Stimulated activated CD4-positive, alpha-beta T cell treated with anti-CD3 and anti-CD28 coated beads, TNF-alpha, amount 100 ng/mL, for 1 hour (primary cell): ENCODE measurements at places on chromosomes 2 and 18.

GRCh38 chr2:126543081-126543480 is 112.9 kb upstream of the GYPC start:
- DNase-seq = no peak

DNA sequence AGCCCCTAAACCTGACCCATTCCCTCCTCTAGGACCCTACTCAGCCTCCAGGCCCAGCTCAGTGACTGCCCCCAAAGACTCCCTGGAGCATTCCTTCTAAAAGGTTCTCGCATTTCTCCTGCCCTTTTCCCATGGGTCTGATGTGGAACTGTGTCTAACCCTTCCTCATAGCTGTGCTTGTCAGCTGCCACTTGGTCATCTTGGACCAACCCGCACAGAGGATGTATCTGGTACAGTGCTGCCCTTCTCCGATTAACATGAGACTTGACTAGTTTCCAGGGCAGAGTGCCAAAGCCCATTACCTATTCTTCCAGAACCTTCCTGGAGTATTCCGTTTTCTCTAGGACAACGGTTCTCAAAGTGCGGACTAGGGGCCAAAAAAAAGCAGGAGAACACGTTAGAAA is 518 bp upstream of the NFU1 start:
- DNase-seq = no peak

GRCh38 chr2:177812713-177813396 is 259.7 kb downstream of the PDE11A start:
- no peak for DNase-seq

DNA sequence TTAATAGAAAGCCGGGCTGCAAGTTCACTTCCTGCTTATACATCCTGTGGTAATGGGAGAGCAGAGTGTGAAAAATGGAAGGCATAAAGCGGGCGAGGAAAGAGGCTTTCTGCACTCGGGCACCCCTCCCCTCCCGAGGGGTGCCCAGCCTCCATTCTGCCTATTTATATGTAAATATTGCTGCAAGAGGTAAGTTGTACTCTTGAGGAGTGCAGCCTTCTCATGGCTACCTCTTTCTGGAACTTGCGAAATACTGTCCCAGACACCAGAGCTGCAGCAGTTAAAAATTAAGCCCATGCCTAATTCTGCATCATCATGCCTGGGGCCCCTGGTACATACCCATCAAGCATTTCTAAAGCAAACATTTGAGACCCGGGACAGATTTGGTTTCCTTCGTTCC is 156.0 kb downstream of the GBX2 start:
- DNase-seq = no peak

GRCh38 chr18:63085611-63086010 is 234.0 kb downstream of the BCL2 start:
- no peak for DNase-seq

GRCh38 chr2:118903551-118904479 is 38.2 kb upstream of the MARCO start:
- no peak for DNase-seq

DNA sequence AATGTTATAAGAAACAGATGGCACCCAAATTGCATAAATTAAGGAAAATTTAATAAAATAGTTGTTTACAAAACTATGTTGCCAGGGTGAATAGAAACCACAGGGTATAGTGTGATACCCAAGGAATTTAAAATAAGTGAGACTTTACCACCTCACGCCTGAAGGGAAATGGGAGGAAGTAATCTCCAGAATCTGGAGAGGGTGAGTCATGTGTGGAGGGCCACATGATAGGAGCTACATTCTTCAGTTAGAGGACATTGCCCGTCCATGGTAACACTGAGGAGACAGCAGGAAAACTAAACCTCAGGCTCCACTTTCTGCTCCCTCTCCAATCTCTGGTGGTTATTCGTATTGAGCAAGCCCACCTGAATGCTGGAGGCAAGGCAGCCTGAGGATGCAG is 97.2 kb upstream of the NXPH2 start:
- no peak for DNase-seq

DNA sequence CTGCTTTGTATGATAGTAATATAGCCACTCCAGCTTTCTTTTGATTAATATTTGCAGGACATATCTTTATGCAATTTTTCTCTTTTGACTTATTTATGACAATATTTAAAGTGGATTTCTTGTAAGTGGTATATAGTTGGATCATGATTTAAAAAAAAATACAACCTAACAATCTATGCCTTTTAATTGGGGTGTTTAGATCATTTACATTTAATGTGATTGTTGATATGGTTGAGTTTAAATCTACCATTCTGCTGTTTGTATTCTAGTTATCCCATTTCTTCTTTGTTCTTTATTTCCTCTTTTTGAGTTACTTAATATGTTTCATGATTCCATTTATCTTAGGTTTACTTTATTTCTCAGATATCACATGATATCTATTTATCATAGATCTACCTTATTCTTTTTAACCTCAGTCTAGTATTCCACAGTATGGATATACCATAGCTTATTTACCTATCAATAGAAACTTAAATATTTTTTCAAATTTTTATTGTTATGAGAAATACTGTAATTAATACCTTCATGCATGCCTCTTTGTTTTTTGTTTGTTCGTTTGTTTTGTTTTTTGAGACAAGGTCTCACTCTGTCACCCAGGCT is 19.3 kb upstream of the CIB4 start:
- no peak for DNase-seq

- no peak for DNase-seq
These were observed 13.4 kb upstream of the IL1B start for GRCh38 chr2:112849956-112850355.

DNA sequence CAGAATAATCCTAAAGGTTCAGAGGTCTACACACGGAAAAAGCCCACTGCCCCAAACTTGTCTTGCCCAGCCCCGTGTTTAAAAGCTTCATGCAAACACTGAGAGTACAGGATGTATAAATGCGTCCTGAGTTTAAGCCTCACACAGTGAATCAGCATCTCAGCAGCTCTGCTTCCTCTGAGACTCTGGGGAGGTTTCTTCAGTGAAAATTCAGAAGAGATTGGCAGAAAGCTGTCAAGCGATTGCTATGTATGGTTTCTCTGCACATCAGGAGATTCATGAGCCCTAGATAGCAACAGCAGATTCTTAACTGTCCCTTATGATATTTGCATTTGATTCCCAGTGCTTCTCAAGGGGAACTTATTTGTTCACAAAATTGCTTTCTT is 27.1 kb downstream of the CRACDL start:
- no peak for DNase-seq

- no peak for DNase-seq
These were observed 100.8 kb upstream of the KCTD1 start for GRCh38 chr18:26649193-26649543.

GRCh38 chr2:152497481-152498052 is 162.6 kb downstream of the FMNL2 start:
- DNase-seq = no peak

DNA sequence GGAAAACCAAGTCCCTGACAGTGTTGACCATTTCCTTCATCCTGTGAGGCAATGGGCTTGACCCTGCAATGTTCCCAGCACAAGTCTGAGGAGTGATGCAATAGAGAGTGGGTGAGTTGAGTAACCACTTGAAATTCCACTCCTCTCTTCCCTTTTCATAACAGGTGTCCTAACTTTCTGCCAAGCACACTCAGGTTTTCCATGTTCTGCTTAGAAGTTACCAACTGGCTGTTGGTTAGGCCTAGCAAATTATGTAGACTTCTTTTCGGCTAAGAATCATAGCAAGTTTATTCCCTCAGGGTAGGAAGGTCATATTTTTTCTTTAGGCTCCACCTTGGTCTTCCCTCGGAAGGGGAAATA is 11.5 kb downstream of the GNLY start:
- DNase-seq = no peak

DNA sequence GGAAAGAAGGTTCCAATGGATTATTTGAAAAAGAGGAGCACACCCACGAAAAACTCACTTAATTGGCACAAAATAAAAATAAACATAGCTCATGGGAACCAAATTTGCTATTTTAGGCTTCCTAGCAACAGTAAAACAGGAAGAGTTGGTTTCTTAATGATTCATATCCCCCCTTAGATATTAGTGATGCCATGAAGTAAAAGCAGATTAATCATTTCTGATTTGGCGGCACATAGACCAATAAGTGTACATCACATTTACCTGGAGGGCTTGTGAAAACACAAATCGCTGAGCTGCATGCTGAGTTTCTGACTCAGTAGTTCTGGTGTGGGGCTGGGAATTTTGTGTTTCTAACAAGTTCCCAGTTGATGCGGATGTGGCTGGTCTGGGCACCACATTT is 260.4 kb downstream of the SLC4A3 start:
- no peak for DNase-seq

- no peak for DNase-seq
These were observed 51.8 kb upstream of the DNAJC10 start for GRCh38 chr2:182664212-182664611.

DNA sequence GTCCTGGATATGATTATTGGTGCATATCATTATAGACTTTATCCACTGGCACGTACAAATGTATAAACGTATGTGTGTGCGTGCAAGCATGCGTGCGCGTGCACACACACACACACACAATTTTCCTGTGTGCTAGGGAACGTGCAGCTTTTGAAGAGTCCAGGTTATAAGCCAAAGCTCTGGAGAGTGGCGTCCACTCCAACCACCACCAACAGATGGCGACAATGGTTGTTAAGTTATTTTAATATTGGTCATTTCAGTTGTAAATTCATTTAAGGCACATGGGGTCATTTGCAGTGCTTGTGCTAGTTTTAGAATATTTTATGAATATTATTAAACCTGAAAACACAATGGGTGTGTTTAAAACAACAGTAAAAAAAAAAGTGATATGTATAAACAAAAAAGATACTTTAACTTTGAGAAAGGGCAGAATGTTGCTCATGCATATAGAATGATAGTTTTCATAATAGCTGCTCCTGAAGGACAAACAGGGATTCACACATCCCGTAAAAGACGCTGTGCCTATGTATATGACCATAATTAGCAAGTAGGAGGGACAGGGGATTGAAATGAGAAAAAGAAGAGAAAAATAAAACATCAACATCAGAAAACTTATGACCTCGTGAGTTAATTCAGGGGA is 124.2 kb upstream of the ITGB6 start:
- DNase-seq = no peak

- DNase-seq = no peak
These were observed 262.6 kb upstream of the HDAC4 start for GRCh38 chr2:239663364-239663924.

- DNase-seq = no peak
These were observed 20.1 kb downstream of the TPGS2 start for GRCh38 chr18:36808681-36809080.

- DNase-seq = no peak
These were observed 273.6 kb upstream of the NCKAP5 start for GRCh38 chr2:133841900-133842299.

DNA sequence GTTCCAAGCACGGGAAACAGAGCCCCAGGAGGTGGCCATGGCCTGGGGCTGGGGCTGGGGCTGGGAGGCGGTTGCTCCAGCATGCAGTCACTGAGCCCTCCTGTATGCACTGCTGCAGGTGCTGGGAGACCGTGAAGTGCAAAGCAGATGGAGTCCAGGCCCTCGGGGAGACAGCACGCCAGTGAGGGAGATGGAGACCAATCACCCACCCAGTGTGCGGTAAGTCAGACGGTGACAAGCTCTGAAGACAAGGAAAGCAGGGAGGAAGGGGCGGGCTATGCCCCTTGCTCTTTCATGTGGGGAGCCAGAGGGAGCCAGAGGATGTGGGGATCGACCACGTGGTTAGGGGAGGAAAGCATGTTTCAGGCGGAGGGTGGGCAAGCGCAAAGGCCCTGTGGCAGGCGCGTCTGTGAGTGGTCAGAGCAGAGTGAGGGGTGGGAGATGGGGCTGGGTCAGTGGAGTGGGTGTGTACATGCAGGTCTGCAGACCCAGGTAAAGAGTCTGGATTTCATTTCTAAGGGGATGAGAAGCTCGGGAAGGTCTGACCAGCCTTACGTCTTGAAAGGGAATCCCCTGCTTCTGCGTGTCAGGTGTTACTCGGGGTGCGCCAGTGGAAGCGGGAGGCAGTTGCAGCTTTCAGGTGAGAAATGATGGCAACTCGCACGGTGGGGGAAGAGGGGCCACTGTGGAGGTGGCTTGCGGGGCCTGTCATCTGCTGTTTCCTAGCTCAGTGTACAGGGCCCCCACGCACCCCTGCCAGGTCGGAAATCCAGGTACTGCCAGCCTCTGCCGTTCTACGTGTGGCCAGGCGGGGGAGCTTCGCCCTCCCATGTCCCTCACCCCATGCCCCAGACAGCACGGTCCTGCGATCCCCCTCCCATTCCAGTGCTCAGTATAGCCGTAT is 19.4 kb downstream of the RRM2 start:
- DNase-seq = no peak

GRCh38 chr2:216195565-216196029 is 86.4 kb downstream of the XRCC5 start:
- no peak for DNase-seq

DNA sequence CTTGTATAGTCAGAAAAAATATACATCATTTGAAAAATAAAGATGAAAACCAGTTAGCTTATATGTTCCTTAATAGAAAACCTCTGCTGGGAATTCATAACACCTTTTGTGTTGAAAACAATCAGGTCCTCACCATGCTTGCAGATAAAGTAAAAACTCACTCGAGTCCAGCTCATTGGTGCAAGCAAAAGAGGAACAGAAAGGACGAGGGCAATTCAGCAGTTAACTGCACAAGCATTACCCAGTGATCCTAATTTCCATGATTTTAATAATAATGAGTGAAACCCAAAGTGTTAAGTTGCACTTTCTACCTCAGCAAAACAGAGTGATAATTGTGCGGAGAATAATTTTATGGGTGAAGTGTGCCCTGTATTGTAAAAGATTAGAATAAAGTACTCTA is 839.9 kb downstream of the BCL11A start:
- no peak for DNase-seq

DNA sequence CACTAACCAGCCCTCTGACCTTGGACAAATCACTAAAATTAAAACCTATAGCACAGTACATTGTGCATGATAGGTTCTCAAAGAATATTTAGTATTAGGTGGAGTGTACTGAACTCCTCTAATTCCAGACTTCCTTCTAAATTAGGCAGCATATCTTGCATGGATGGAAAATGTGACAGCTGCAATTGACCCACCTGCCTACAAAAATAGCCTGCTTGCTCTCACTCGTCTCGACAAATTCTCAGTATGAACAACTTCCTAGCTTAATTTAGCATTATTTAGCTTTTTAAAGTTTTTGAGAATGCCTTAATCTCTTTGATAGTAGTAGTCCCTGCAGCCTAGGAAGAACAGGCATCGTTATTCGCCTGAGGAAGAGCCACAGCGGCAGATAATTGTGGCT is 482.0 kb downstream of the PIK3C3 start:
- no peak for DNase-seq

DNA sequence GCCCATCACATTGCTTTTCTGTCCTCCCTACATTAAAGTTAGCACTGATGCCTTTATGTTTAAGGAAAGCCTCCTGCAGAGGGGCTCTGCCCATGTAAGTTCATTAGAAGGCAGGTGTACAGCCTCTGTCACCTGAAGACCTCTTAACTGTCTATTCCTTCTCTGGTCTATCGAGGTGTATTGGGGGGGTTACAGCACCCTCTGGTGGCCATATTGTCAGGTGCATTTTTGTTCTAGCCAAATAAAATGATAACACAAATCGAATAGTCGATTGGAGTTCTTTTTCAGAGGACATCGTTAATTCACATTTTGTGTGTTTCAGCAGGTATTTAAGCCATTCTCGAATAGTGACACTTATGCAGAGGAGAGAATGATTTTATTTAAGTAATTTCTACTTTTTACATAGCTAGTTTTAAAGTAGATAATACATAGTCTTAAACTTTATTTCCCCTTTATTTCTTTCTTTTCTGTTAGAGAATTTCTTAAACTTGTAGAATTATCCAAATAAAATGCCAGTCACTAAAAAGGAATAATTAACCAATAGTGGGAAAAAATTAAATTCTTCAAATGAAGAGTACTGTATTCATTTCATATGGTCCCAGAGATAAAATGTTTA is 136.8 kb downstream of the NEDD4L start:
- DNase-seq = no peak
